Stimulated activated CD8-positive, alpha-beta memory T cell treated with anti-CD3 and anti-CD28 coated beads, Interleukin-7, amount 100 ng/mL, for 1 hour (primary cell): ENCODE measurements at places on chromosomes 11 and 22.

DNA sequence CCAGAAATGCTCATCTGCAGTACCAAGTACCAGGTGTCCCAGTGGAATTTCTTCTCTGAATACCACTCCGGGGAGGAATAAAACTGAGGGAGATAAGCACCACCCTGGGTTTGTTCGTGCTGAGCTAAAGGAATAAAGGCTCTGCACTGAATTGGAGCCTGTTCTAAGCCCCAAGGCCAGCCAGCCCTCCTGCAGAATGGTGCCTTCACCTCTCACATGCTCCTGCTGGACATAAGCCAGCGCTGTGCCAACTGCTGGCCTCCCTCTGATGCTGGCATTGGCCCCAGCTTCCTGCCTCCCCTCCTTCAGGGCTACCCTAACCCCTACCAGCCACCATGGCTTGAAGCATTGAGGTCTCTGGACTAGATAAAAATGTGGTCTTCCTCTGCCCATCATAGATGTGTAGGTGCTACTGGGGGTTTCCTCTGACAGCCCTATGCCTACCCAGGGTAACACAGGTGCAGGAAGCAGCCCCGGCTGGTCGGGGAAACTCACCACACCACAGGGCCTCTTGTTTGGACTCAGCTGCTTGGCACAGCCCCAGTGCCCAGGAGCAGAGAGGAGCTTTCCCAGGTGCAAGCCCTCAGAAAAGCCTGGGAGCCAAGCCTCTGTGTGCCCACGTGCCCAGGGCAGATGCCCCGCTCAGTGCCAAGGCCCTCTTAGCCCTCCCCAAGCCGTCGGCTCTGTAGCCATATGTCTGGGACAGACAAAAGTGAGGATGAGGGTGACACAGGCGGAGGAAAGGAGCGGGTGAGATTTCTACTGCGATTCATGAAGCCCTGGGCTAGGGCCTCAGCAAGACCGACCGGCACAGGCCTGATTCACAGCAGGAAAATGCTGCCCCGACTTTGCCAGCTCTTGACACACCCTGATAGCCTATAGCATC is 34.1 kb upstream of the JAM3 start:
- no peak for DNase-seq

DNA sequence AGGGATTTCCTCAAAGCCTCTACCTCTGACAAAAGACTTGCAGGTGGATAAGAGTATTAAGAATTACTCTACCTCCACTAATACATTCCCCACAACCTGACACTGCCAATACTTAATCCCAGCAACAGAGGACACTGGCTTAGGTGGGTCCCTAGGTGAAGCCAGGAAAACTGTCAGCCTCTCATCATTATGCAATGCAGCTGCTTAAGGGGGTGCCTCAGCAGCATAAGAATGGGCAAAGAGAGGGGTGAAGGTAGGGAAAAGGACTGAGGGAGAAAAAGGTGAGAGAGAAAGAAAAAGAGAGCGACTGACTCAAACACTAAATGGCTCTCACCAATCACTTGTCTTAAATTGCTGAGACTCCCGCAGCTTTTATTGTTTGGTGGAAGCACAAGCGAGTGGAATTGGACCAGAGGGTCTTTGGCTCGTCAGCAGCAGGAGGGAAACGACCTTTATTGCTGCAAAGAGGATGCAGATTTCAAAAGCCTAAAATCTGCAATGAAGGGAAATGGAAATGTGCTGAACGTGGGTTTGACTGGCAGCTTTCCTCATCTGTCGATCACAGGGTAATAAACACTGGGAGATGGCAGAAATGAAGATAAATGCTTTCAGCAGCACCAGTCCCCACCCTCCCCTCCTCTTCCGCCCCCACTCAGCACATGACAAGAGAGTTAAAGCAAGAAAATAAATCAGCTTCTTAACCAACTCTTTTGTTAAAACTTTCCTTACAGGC is 64.9 kb upstream of the CHRM4 start:
- DNase-seq: no peak

DNA sequence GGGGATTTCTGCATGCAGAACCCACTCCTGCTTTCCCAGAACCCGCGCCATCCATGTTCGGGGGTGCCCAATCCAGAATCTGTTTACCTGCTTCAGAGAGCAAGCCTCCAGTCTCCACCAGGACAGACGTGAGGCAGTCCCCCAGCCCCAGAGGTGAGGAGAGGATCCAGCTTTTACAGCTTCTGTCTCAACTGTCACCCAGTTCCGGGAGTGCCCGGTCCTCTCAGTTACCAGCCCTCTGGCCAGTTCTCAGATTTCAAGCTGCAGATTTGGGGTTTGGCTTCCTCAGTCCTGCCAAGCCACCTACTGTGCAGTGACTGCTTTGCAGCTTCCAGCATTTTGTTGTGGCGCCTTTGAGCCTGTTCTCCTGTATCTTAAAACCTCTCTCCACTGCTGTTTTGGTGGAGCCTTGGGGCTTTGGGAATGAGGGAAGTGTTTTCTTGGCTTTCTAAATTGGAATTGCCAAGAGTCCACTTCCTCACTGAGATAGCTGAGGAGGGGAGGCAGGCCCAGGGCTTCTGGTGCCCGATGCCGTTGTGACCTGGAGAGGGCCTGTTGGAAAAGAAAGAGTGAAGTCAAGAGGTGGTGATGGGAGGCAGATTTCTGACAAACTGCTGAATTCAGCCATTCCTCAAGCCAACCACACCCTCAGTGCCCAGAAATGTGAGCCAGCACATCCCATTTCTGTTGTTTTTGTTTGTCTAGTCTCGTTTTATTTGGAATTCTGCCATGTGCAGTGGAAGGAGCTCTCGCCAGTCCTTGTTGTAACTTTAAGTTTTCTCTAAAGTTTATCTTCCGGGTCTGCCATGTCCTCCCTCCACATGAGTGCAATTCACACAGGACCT is 513.4 kb downstream of the TBC1D22A start:
- no peak for DNase-seq

- DNase-seq: no peak
Measured at GRCh38 chr22:37148742-37149665, 712 bp downstream of the IL2RB start.

GRCh38 chr11:60175860-60176275 is 7.0 kb downstream of the MS4A6A start:
- no peak for DNase-seq

GRCh38 chr11:67310246-67311050 is 7.1 kb downstream of the SSH3 start:
- DNase-seq: no peak

DNA sequence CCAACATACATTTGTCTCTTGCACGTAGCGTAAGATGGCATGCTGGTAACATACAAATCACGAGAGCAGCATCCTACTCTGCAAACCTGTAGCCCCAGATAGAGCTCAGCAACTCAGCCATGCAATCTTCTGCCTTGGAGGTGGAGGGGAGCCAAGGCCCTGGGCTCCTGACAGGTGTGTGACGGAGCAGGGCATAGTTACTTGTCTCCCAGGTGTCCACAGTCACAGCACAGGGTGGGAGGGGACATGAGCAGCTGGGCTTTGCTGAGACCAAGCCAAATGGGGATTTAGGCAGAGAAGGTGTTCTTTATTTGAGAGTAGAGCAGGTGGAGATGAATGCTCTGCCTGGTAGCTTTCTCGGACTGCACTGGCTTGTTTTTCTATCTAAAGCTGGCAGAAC is 111.7 kb downstream of the TEAD1 start:
- DNase-seq: no peak

DNA sequence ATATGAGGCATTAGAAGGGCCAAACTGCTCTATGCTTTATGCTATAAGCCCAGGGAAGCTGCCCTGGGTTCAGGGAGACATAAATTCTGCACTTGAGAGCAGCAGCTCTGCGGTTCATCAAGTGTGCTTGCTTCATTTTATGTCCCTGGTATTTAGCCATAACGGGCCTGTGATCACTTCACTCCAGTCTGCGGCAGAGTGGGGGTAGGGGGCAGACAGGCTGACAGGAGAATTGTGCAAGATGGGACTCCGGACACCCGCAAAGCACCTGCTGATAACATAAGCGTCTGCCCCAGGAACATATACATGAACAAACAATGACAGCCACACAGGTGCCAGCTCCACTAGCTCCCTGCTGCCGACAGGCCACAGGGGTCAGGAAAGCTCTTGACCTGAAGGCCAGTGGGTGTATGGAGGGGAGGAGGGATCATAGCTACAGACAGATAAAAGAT is 56.1 kb downstream of the SMCO4 start:
- DNase-seq: no peak

GRCh38 chr11:35750315-35750714 is 87.7 kb downstream of the TRIM44 start:
- DNase-seq: no peak

- DNase-seq: no peak
Measured at GRCh38 chr22:38700270-38700788, 414 bp downstream of the JOSD1 start.

GRCh38 chr11:14413307-14414069 is 54.5 kb upstream of the RRAS2 start:
- DNase-seq: no peak

DNA sequence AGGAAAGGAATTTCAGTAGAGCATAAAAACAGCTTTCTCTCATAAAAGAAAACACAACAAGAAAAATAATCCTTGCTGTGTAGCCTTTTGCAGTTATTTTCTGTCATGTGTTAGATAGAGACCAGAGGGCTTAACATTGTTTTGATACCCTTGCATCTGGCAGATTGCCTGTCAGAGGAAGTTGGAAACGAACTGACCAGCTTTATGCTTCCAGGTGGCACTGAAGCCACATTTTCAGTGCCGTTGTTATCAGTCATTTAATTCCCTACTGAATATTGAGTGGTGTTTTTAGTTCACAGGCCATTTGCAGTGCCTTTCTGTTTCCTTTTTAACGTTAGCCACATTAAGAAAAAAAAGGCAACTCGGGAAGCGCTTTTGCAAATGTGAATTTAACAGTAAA is 21.5 kb upstream of the RAG2 start:
- no peak for DNase-seq

DNA sequence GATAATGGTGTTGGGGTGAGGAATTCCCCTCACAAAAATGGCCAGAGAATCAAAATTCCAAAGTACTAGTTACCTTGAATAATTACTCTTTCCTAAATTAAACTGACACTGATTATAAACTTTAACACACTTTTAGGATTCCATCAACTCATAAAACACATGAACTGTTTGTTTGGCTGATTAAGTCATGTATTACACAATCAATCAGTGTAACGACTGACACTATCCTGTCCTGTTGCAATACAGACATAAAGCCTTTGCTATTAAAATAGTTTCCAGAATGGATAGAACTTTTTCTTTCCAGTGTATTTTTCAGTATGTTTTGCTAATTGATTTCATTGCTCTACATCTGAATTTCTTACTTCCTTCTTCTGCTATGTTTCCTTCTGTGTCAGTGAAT is 1709.4 kb upstream of the RAG2 start:
- no peak for DNase-seq

DNA sequence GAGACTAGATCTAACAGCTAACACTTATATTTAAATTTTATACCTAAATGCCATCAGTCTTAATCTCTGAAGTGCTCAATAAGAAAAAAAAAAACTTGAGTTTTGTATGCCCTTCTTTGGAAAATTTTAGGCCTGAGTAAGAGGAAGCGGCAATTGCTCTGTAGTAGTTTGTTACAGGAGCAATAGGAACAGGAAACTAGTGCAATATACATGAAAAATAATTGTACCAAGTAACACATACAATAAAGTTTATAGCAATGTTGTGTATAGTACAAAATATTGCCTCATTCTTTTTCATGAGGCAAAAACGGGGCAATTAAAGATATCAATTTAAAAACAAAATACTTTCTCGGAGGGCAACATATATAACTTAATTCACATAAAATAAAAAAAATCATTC is 19.7 kb downstream of the OR5AK2 start:
- DNase-seq: no peak

- no peak for DNase-seq
Measured at GRCh38 chr11:10302744-10303557, 1.9 kb upstream of the ADM start.

GRCh38 chr11:131109257-131109656 is 193.0 kb upstream of the SNX19 start:
- DNase-seq: no peak

GRCh38 chr11:127268521-127268920 is 268.0 kb upstream of the KIRREL3 start:
- DNase-seq: no peak

GRCh38 chr11:44946263-44946662 is 4.4 kb downstream of the TP53I11 start:
- DNase-seq: no peak

- no peak for DNase-seq
Measured at GRCh38 chr22:20595461-20595860, 88.1 kb downstream of the MED15 start.

DNA sequence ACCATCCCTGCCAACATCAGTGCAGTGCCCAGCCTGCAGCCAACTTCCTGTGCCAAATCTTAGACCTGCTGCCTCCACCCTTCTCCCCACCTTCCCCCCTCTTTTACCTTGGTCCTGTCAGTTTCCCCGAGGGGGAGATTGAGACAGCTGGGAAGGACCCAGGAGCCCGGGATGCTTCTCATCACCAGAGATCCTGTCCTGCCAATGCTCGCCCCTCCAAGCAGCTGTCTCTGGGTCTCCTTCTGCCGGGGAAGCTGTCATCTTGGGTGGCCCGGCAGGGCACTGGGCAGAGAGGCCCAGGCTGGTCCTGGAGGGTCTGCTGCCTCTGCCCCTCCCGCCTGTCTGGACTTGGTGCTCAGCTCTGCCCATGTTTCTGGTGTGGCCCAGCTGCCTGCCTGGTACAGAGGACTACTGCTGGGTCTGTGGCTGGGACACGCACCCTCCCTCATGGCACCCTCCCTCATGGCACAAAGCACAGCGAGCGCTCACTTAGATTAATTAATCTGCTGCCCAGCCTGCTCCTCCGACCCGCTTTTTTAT is 60.4 kb upstream of the THY1 start:
- DNase-seq: no peak

- DNase-seq: no peak
Measured at GRCh38 chr11:27291954-27292636, 70.9 kb downstream of the CCDC34 start.

DNA sequence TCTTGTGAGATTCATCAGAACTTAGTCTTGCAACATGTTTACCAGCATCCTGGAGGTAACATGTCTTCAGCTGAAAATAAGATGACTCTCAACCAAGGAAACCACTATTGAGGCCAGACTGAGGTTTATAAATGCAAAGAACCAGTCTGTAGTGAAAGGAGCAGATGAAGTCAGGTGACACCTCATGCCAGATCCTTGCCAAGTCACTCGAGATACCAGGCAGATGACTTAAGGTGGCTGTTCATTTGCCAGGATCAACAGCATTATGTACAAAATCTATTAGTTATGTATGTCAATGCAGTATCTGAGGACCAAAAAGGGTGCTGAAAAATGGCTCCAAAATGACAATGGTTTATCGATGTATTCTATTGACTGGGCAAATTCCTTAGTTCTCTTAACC is 100.0 kb upstream of the SOX6 start:
- no peak for DNase-seq

DNA sequence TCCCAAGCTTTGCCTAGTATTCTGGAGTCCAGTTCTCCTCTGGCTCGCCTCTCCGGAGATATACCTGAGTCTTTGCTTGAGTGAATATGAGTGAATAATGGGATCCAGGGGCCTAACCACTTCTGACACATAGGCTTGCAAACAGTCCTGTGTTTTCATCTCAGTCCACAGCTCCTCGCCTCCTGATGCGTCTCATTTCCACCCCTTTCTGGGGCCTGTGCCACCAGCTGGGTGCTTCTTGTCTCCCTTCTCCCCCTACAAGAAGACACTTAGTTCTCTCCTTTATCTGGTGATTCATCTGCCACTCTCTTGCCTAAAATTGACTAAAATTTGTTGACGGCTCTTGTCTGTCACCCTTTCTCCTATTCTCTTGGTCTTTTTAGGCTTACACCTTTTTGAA is 44.6 kb downstream of the SFI1 start:
- DNase-seq: no peak
